ENCODE measurements at places on chromosomes 4 and X. TPM values are rescaled to one million over a fixed set of nuclear protein-coding genes. Genes with fewer than 3 reads are reported as not detected.

- peak; percentile 1 for DNase-seq
Measured at GRCh38 chr4:105306158-105306781, 159.6 kb downstream of the TET2 start.

- DNase-seq, result no peak
Measured at GRCh38 chr4:142366769-142367181, 479.3 kb downstream of the INPP4B start.

- DNase-seq, result peak; percentile 99
Measured at GRCh38 chrX:1452516-1453394, at the start of gene ASMTL. ASMTL (minus strand) TSS chrX:1452909; CDS start chrX:1452840, 69 bp downstream.

GRCh38 chr4:138561906-138562305 lies 319.8 kb upstream of the SLC7A11 start:
- no peak for DNase-seq

DNA sequence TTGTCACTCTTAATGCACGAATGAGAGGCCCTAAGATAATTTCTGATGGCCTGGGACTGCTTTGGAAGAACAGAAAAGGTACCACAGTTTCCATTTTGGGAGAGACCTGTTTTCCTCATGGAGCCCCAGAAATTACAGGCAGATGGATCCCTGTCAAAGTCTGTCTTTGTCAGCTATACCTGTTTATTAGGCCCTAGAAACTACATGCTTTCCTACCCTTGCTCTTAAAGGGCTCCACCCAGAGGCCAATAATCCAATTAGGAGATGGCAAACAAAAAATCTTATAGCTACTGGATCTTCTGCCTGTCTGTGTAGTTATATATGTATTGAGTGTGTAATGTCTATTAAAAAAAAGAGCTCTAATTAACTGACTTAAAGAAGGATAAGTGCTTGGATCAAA lies 141.3 kb downstream of the NR3C2 start:
- no peak for DNase-seq

MAGEA8 gene
- not detected for total RNA-seq

PNMA6A gene
- total RNA-seq, result 3.5 TPM

GRCh38 chr4:168849030-168849675 lies 160.9 kb downstream of the CBR4 start:
- peak; percentile 44 for DNase-seq

- DNase-seq, result no peak
Measured at GRCh38 chr4:81627590-81627989, 155.9 kb upstream of the RASGEF1B start.

- no peak for DNase-seq
Measured at GRCh38 chr4:173247321-173247720, 78.7 kb downstream of the GALNT7 start.

DNA sequence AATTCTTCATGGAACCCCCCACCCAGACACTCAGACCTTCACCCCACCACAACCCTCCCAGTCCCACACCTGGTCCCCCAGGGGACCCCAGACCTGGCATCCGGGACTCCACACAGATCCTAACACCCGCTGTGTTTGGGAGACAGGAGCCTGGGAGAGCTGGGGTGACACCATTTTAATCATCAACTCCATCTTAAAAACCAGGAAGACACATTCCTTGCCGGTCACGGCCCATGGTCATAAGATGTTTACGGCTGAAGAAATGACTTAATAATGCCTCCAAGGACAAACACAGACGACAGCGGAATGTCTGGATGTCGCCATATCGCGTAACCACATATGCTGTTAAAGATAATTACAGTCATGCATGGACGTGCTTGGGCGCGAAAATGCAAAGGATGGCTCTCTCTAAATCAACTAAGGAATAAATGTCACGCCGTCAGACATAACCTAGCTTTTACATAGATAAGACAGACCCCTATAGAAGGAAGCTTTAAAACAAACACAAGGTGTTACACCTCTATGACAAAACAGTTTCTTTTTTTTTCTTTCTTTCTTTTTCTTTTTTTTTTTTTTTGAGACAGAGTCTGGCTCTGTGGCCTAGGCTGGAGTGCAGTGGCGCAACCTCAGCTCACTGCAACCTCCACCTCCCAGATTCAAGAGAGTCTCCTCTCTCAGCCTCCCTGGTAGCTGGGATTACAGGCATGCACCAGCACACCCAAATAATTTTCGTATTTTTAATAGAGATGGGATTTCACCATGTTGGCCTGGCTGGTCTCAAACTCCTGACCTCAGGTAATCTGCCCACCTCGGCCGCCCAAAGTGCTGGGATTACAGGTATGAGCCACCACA lies 2.1 kb upstream of the DHRSX start:
- DNase-seq, result peak; percentile 35

MFAP3L gene
- 4.3 TPM for total RNA-seq

STK26 gene
- total RNA-seq, result 14.5 TPM

DNA sequence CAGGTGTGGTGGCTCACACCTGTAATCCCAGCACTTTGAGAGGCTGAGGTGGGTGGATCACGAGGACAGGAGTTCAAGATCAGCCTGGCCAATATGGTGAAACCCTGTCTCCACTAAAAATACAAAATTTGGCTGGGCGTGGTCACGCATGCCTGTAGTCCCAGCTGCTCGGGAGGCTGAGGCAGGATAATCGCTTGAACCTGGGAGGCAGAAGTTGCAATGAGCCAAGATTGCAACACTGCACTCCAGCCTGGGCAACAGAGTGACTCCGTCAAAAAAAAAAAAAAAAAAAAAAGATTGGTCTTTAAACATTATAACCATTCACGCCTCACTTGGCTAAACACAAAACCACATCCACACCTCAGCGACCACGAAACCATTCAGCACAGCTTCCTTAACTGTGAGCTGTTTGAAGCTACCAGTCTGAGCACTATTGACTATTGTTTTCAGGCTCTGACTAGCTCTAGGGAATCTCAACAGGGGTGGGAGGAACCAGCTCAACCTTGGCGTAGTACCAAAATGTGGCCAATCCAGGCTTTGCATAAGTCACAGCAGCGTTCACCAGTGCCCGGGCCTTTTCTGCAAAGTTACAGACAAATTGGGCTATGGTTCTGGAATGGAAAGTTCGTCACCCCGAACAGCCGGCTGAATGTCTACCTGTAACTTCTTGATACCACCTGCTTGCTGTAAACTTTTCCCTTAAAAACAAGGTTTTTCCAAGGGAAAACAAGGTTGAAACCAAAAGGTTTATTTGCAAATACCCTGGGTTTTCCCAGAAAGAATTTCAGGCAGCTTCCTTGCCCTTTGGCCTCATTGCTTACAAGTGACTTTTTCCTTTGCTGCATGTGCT lies 73.6 kb upstream of the DHX15 start:
- DNase-seq, result peak; percentile 80

DNA sequence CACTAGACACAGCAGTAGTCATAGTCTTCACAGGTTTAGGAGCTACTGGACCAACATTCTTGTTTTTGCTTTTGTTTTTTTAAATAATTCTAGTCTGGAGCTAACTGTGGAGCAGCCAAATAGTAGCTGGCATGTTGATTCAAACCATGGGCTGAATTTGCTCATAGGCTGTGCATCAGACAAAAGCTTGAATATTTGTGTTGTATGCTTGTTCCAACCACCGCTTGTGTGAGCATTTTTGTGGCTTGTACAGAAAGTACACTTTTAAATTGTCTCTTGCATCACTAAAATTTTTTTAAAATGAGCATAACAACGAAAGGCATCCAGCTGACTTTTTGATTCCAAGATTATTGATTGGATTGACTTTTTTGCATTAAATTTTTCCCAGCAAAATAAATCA lies 39.6 kb downstream of the CCNI start:
- DNase-seq, result no peak

ANK2 gene
- total RNA-seq, result 21.2 TPM

- peak; percentile 50 for DNase-seq
Measured at GRCh38 chrX:153924149-153924861, 1.8 kb downstream of the ARHGAP4 start.

CSN1S1 gene
- total RNA-seq, result not detected

CFI gene
- 1.1 TPM for total RNA-seq

RTL3 gene
- total RNA-seq, result not detected

- DNase-seq, result peak; percentile 3
Measured at GRCh38 chrX:22758807-22759481, 240.8 kb upstream of the DDX53 start.

TMSB15A gene
- 9.3 TPM for total RNA-seq

DNA sequence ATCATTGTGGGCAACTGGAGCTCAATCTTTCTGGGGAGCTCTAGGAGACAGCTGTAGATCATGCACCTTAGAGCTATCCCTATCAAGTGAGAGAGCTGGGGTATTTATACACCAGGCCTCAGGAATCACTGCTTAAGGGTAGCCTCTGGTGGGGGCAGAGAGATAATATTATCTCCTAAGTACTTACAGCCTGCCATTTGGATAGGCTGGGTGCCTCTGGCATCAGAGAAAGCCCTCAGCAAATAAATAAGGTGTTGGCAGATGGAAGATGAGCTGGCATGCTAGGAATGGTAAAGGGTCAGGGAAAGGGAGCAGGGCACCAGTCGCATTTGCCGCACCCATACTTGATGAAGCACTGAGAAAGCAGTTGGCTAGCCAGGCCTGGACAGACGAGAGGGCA lies 75.9 kb downstream of the HCCS start:
- no peak for DNase-seq

DNA sequence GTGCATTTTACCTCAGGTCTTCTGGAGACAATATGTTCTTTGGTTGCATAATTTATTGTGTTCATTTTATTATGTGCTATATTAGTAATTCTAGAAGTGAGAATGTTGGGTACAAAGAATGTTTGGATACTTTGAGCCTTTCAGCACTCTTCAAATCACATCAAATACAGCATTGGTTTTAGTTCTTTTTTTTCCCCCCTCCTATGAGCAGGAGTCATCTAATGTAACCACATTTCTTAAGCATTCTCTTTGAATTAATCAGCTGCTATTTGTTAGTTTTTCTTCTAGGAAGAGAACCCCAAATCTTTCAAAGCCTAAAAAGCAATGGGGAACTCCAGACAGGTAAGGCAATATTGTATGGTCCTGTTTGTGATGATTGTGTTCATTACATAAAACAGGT lies 46.7 kb downstream of the ARL9 start:
- no peak for DNase-seq

DNA sequence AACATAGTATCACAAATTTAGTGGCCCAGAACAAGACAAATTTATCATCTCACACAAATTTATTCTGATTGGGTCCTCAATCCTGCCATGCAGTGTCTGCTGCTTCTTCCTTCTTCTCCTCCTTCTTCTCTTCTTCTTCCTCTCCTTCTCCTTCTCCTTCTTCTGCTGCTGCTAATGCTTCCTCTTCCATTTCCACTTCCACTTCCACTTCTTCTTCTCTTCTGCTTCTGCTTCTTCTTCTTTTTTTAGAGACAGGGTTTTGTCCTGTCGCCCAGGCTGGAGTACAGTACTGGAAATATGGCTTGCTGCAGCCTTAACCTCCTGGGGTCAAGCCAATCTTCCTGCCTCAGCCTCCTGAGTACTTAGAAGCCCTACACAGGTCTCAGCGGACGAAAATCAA lies 37.5 kb downstream of the FGFBP1 start:
- DNase-seq, result no peak

MGST2 gene
- 21.2 TPM for total RNA-seq

GRCh38 chr4:137677863-137678262 lies 145.6 kb upstream of the PCDH18 start:
- DNase-seq, result peak; percentile 40

DRP2 gene
- total RNA-seq, result 0.10 TPM

DNA sequence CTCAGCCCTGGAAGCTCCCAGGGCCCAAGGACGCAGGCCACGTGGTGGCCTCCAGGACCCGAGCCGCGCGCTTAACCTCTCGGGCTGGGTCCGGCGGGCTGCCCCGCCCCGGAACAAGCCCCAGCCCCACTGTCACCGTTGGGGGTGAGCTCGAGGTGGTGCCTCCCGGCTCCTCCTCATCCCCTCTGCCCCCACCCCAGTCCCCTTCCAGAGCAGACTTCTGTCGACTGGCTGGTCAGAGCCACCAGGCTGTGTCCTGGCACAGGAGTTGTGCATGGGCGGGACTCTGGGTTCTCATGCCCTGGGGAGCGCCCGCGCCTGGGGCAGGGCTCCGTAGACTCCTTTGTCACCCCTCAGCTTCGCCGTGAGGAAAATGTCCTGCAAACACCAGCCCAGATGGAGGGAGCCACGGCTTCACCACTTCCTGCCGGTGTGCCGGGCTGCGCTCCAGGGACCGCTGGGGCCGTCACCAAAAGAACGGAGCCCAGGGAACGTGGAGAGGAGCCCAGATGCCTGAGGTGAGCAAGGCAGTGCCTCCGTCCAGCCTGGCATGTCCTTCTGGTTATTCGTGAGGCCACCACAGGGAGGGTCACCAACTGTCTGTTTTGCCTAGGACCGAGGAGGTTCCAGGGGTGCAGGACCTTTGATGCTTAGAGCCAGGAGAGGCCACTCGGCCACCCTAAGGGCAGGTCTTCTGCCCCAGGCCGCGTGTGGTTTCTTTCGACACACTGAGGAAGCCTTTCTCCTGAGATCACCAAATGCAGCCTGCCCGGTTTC lies 7.1 kb upstream of the RGS12 start:
- peak; percentile 46 for DNase-seq

- no peak for DNase-seq
Measured at GRCh38 chrX:80810365-80810978, 795 bp upstream of the BRWD3 start.

PPM1K gene
- 9.5 TPM for total RNA-seq

All from A172 (cell line).